ENCODE measurements at places on chromosomes 4 and X.

DNA sequence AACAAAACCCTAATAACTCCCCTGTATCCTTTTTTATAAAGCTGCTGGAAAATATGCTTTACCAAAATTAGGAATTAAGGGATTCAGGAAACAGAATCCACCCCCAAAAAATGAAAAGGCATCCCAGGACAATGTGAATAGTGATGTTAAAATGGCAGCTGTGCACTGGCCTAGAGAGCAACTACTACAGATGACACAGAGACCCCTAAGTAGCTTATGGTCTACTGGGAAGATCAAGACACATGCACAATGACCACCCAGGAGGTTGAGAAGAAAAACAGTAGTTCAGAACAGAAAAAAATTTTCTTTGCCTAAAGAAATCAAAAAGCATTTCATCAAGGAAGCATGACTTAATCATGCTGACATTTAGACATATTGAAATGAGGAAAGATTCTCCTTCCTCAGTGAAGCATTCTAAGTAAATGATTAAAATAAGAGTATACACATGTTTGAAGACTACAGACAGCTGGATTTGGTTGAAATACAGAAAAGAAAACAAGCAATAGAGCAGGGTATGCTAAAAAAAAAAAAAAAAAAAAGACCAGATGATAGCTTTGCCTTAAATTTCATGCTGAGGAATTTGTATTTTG lies 117.3 kb downstream of the WDFY3 start:
- DNase-seq = no peak

- no peak for DNase-seq
These were observed 18.8 kb upstream of the CENPU start for GRCh38 chr4:184752496-184753275.

GRCh38 chr4:128848461-128848860 lies 39.0 kb downstream of the JADE1 start:
- DNase-seq = no peak

DNA sequence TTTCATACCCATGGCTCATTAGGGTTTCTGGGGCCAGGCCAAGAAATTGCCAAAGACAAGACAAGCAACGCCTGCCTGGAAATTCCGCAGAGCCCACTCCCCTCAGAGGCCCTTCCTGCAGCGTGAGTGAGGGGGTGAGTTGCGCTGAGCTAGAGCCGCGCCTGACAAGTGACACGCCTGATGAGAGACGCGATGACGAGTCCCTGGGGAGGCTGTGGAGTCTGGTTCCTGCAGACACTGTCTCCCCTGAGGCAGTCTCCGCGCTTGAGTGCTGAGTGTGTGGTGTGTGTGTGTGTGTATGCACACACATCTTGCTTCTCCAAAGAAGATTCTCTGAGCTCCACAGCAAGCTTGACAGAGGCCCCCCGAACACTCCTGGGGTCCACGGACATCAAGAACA lies 269.8 kb downstream of the BCOR start:
- no peak for DNase-seq

- DNase-seq = no peak
These were observed 20.7 kb upstream of the RNF150 start for GRCh38 chr4:141153751-141154510.

DNA sequence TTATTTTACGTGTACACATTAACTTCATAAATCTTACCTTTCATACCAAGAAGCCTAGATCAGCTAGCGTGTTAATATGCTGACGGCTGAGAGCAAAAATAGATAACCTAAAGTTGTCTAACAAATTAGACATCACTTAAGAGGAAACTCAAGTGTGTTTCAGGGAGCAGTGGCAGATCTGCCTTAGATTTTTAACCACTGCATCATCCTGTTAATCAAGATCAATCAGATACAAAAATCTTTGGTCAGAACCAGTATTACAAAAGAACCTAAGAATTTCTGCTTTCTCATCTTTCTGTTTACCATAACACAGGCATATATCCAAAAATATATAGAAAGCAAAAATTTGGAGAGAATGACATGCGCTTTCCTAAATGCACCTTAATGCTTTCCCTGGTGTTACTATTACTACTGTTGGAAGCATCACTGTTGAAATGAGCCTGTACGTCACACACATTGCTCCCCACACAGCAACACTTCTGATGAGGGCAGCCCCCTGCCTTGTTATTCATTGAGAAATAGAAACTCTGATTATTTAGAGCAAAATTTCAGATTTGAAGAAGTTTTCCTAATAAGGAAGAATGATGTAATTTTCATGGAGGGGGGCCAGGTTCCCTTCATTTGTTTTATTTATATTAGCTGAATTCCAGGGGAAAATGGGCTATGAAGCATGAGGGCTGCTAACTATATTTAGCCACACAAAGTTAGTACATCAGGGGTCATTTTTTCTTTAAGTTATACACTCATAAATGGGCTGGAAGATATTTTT lies 152.3 kb downstream of the CBR4 start:
- no peak for DNase-seq
